ENCODE measurements at places on chromosomes 2 and 18. TPM values are rescaled to one million over a fixed set of nuclear protein-coding genes. Genes with fewer than 3 reads are reported as not detected.

Gene COL6A3
- 0.19 TPM for total RNA-seq

Gene CNGA3
- total RNA-seq = not detected

Gene ACADL
- not detected for total RNA-seq

Gene TUBA3E
- not detected for total RNA-seq

Gene COPS8
- total RNA-seq = 249 TPM

Gene MRO
- not detected for total RNA-seq

Gene SANBR
- total RNA-seq = 5.2 TPM

Gene PRKAG3
- total RNA-seq = not detected

Gene RUFY4
- not detected for total RNA-seq

Data from MCF 10A (cell line).